H9 (cell line): ENCODE measurements at places on chromosomes 7 and 10. TPM values are rescaled to one million over a fixed set of nuclear protein-coding genes. Genes with fewer than 3 reads are reported as not detected.
A peak's percentile ranks its signal among the peaks of the same experiment; 100 is the strongest.

- no peak for DNase-seq
These were observed 99.4 kb downstream of the MKX start for GRCh38 chr10:27646194-27646593.

DNA sequence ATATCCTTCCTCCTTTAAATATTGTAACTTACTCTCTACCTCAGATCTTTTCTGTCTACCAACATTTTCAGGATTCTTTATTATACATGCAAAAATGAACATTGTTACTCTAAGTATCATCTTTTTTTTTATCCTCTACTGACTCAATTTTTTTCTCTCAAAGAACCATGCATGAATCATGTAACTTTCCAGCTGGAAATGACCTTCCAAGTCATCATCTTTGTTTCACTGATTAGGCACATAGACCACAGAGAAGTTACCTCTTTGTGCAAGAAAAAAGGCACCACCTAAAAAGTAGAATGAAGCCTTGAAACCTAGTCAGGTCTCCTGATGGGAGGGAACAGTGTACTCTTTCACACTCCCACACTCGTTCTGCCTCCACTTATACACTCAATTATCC is 234.9 kb downstream of the HGF start:
- no peak for DNase-seq

DNA sequence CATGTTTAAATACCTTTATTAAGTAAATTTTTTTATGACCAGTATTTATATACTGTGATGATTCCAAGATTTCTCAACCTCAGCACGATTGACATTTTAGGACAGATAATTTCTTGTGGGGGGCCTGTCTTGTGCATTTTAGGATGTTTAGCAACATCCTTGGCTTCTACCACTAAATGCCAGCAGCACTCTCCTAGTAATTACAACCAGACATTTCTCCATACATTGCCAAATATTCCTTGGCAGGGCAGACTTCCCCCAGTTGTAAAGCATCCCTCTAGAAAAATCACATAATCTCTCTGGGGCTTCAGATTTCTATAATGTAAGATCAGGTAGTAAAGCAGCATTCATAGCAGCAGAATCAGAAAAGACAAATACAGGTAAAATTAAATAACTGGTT is 7.8 kb upstream of the LIPM start:
- DNase-seq = no peak

DNA sequence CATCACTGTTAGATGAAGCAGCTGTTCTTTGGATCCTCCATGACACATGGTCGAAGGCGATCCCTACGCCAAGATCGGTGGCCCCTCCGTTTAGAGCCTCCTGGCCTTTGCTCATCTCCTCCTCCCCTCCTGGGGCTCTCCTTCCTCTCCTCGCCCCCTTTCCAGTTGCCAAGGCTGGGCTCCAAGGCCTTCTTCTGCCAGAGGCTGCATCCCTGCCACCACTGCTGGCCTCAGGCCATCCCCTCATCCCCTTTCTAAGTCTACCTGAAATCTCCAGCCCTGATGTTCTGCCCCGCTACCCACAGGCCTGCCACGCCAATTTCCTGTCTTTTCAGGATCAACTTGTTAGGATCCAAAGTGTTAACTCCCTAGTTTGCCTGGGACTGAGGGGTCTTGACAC is 265.1 kb upstream of the ZMIZ1 start:
- no peak for DNase-seq

DNA sequence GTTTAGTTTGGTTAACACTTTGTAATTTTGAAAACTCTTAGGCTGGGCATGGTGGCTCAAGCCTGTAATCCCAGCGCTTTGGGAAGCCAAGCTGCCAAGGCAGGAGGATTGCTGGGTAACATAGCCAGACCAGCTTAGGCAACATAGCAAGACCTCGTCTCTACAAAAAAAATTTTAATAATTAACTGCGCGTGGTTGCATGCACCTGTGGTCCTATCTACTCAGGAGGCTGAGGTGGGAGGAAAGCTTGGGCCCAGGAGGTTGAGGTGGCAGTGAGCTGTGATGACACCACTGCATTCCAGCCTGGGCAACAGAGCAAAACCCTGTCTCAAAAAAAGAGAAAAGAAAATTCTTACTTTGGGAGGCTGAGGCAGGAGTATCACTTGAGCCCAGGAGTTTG is 18.2 kb downstream of the MYOZ1 start:
- DNase-seq = no peak

DNA sequence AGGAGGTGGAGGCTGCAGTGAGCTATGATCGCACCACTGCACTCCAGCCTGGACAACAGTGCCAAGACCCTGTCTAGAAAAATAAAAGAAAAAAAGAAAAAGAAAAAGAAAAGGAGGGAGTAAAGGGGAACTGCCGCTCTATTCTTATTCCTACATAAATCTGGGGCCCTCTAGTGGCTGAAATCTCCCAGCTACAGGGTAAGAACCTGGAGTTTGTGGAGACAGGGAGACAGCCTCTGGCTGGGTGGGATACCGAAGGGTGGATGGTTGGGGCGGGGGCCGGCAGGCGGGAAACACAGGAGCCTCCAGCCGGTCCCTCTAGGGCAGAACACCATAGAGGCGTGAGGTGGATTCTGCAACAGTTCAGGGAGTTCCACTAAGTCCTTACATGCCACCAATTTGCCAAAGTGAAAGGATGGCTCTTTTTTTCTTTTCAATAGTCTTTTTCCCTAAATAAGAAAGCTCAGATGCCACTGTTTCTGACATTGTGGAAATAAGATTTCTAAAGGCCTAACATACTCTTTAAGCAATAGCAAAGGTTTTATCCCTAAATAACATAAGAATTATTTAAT is 117.3 kb downstream of the SVIL start:
- DNase-seq = peak; percentile 88

DNA sequence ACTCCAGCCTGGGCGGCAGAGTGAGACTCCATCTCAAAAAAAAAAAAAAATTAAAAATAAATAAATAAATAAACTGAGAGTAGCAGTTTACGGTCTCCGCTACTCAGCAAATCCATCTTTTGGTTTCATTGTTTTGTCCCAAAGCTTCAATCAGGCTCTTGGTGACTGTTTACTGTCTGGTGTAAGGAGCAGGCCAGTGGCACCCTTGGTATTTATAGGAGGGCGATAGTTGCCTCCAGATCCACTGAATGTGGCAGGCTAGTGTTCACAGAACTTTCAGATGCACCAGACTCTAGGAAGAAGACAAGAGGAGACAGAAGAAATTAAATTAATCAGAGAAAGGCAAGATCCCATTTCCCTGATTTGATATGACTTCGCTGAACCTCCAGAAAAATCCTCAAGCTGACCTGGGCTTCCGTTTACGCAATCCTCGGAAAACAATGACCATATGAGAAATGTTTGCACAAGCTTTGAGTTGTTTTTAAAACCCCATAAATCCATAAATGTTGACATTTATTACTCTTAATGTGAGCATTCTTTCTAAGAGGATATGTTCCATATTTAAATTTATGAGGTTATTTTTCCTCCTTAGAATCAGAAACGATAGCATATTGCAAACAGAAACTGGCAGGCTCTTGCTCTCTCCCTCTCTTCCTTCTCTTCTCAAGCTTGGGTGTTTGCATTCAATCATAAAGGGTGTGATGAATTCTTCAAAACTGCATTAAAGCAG is 7.1 kb upstream of the MUC3A start:
- DNase-seq = no peak

- no peak for DNase-seq
These were observed 100.2 kb upstream of the SP4 start for GRCh38 chr7:21327422-21328409.

DNA sequence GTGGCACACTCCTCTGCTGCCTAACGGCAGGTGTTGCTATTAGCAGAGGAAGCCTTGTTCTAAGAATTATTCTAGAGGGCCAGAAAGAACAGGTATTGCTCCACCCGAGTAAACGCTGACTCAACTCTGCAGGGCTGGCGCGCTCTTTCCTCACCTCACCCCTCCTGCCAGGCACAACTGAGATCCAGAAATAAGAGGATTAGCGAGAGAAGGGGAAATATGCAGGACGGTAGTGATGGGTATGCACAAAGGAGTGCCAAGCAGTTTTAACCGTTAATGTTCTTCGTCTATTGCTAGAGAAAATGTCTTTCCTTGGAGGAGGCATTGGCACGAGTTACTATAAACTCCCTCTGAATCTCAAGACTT is 369 bp upstream of the SCIN start:
- DNase-seq = no peak

DNA sequence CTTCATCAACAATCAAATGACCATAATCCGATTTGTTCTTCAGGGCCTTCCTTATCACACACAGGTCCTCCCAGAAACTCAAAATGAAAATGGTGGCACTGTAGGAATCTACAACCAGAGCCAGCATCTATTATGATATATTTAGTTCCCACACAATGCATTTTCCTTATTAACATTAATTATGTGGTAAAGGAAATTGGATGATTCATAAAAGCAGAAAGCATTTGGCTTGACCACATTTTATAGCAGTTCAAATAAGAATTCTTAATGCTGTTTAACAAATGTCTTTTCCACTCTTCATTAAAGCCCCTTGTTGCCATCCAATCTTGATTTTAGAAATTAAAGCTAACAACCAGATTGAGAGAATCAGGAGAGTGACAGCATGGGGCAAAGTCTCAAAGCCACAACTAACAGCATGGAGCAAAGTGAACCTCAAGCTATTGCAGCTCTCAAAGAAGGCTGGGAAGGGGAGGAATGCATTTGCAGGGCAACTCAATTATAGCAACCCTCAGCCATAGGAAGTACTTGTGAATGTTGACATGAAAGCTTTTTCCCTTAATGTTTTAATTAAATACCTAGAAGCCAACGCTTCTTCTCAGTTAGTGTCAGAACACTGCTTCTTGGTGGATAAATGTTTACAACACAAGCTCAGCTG is 549.1 kb downstream of the NXPH1 start:
- no peak for DNase-seq

DNA sequence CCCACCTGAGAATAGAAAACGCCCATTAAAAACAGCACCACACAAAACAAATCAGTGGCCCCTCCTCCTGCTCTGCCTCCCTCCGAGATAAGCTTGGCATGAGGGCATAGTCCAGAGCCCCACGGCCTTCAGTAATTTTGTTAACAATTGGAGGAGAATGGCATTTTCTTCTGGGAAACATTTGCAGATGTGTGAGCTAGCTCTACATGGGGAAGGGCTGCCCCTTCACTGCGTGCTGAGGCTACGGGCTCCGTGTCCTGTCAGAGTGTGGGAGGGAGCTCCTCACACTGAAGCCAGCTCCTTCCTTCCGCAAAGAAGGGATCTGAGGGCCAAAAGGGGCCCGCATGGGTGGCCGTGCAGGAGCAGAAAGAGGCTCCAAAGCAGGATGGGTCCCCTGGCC is 15.2 kb downstream of the GRK5 start:
- no peak for DNase-seq

- no peak for DNase-seq
These were observed 31.6 kb downstream of the IKZF1 start for GRCh38 chr7:50335795-50336754.

The GPR26 gene
- total RNA-seq = 0.07 and 0.09 TPM in 2 replicates

The GBX1 gene
- not detected in 2 replicates for total RNA-seq

DNA sequence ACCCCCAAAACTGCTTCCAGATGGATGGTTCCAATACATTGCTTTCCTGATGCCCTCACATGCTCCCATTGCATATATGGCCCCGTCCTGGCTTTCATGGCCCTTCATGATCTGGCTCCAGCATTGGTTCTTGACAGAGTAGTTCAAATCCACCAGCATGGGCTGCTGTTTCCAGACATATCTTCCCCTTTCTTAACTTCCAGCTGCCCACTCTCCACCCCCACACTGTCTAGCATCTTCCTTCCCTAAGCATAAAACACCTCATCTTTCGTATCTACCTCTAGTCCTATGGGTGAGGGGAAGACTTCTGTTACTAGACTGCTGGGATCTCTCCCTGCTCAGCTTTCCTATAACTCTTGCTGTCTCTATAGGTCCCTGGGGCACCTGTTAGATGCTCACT is 13.2 kb upstream of the GOLGA7B start:
- no peak for DNase-seq

DNA sequence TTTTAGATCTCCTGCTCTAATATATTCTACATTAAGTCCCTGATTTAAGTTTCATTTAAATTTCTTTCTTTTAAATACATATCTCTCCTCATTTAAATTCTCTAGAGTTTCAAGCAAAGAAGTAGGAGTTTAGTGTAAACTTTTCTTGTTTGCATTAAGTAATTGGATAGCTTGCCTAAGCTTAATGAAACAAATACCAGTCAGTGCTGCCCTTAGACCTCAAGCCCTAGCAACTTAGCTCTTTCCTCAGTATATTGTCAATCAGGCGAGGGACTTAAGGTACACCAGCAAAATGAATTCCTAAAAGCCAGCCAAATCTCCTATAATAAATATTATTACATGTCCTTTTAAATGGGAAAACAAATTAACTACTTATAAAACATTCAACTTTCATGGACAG is 101.5 kb downstream of the CHCHD3 start:
- no peak for DNase-seq

DNA sequence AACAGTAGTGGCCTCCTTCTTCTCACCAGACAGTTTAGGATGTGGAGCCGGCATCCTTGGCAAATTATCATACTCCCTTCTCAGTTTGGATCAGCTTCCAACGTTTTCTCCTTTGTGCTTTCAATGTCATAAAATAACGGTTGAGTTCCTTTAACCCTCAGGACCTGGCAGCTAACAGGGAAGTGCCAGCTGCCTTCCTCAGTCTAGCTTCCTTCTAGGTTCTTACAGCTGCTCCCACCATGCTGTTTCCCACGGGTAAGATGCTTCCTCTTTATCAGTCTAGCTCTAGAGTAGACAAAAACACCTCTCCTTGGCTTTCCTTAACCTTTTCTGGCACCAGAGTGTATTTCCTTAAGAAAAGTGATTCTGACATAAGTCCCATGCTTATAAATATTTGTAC is 33.2 kb downstream of the BLVRA start:
- no peak for DNase-seq

DNA sequence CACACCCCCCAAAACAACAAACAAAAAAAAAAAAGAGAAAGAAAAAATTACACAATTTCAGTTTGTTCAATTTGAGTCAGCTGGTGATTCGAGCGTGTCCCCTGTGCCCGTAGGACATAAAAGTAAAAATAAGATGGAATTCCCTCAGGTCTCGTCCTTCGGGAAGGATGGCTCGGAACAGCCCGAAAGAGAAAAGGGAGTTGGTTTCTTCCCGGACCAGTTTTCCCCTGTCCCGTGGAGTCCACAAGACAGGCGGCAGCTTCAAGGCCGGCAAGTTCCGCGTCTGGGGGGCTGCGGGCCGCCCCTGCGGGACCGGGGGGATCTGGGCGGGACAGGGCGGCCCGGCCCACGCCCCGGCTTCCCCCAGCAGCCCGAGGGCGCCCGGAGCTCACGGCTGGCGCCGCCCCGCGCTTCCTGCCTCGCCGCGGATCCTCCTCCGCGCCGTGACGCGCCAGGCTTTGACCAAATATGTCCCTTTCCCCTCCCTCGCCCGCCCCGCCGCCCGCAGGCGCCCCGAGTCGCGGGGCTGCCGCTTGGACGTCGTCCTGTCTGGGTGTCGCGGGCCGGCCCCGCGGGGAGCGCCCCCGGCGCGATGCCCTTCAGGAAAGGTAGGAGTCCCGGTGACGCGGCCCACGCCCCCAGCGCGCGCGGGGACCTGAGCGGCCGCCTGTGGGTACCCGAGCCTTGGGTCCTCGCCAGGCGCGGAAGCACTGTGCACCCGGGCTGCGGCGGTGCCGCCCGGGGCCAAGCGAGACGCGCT is 55.8 kb downstream of the RBM17 start:
- DNase-seq = peak; percentile 77

GRCh38 chr7:19364950-19365349 is 219.7 kb upstream of the FERD3L start:
- DNase-seq = no peak

GRCh38 chr7:125201002-125201401 is 271.4 kb upstream of the POT1 start:
- no peak for DNase-seq

The MCM7 gene
- total RNA-seq = 387 and 390 TPM in 2 replicates
